ENCODE measurements at places on chromosomes 3 and 15.
A peak's percentile ranks its signal among the peaks of the same experiment; 100 is the strongest.

GRCh38 chr15:85488997-85489396 is 108.6 kb downstream of the AKAP13 start:
- DNase-seq, result no peak

DNA sequence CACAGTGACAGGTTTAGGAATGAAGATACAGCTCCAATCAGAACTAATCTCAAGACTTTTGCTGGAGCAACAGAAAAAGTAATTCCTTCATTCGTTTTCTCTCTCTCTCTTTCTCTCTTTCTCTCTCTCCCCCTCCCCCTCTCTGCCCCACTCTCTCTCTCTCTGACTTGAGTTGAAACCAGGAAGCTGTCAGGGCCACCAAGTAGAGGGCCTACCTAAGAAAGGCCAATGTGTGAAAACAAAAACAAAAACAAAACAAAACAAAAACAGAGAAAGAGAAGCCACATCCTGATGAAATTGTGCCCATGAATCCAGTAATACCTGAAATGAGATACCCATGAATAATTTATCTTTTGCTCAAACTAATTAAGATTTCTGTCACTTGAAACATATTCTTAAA is 72.9 kb downstream of the ATP8B4 start:
- no peak for DNase-seq

GRCh38 chr3:68706536-68706935 is 225.8 kb downstream of the TAFA4 start:
- peak; percentile 0 for DNase-seq

DNA sequence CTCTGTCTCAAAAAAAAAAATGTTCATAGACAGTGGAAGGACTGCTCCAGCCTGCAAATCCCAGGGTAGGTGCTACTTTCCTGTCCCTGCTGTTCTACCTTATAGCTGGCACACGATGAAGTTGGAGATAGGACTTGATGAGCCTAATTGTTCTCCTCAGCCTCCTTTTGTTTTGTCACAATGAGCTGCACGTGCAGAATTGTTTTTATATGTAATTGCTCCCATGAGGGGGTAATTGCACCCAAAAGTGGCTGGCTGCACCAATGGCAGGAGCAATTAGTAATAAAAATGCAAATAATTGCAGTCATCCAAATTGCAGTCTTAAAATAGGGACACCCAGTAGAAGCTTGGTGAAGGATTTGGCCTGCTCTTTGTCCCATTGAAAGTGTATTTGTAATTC is 63.0 kb upstream of the PFN2 start:
- DNase-seq, result no peak

- peak; percentile 8 for DNase-seq
Observed at GRCh38 chr15:92763459-92763858, 107.9 kb upstream of the FAM174B start.

DNA sequence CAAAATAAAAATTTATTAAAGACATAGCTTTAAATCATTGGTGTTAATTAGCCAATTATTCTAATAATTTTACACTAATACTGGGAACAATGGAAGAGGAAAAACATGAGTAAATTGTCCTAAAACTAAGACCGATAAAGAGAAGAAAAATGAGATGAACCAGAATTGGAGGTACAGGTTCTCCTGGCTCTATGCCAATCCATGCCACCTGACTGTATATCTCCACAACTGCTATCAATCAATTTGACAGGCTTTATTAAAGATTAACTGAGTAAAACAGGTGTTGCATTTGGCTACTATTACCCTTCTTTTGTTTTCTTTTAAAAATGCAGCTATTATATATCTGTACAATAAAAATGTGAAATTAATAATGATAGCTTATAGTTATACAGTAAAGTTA is 850.0 kb downstream of the CADM2 start:
- DNase-seq, result no peak

DNA sequence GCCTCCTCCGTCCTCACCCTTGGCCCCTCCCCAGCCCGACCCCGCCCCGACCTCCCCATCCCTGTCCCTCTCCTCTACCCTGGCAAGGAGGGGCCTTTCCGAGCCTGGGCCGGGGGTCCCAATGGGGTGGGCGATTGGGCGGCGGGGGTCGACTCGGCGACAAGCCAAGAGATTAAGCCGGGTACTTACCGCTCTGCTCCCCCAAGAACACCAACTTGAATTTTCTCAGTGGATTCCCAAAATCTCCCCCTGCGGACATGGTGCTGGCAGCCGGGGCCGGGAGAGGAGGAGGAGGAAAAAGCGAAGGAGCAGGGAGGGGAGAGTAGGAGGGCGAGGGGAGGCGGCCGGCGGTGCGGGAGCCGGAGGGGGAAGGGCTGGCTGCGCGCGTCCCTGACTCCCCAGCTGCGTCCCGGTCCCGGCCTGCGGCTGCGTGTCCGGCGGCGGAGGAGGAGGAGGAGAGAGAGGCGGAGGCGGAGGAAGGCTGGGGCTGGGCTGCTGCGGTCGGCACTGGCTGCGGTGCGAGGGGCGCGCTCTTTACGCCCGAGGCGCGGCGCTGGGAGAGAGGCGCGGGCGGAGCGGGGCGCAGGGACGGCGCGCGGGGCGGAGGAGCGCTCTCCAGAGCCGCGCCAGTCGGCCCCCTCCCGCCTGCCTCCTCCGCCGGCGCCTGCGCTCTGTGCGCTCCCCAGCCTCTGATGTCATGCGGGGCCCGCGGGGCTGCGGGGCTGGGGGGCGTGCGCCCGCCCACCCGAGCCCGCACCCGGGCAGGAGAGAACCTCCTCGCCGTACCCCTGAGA is at the start of gene RAB6B:
Gene RAB6B, minus strand, starts transcription at position 675 of the 794 bp plus-strand sequence. Its CDS starts 416 bp downstream, at position 259.
- no peak for DNase-seq

DNA sequence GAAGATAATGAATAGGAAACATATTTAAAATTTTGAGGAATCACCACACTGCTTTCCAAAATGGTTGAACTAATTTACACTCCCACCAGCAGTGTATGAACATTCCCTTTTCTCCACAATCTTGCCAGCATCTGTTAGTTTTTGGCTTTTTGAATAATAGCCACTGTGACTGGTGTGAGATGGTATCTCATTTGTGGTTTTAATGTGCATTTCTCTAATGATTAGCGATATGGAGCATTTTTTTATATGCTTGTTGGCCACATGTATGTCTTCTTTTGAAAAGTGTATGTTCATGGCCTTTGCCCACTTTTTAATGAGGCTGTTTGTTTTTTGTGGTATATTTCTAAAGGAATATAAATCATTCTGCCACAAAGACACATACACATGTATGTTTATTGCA is 166.3 kb downstream of the NECTIN3 start:
- no peak for DNase-seq

- DNase-seq, result no peak
Observed at GRCh38 chr15:65226221-65226620, 14.9 kb upstream of the CILP start.

DNA sequence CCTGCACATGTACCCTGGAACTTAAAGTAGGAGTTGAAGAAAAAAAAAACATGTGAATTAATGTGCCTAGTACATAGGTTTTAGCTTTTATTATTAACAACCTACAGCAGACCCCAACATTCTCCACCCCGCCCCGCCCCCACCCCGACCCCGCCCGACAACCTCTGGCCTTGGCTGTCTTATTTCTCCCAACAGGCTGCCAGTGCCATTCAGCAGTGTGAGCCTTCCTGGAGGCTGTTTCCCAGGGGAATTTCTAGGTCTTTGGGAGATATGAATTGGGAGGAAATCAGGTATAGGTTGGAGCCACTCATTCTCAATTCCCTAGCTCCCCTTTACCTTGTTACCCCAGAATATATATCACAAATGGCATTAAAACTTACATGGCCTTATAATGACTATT is 8.3 kb upstream of the MLF1 start:
- no peak for DNase-seq

DNA sequence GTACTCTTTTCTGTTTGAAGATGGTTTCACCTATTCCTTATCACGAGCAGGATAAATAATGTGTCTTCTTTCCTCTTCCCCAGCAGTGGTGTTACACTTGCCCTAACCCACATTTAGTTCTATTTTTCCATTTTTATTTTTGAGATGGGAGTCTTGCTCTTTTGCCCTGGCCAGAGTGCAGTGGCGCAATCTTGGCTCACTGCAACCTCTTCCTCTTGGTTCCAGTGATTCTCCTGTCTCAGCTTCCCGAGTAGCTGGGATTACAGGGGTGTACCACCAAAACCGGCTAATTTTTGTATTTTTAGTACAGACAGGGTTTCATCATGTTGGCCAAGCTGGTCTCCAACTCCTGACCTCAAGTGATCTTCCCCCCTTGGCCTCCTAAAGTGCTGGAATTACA is 372.4 kb downstream of the FOXP1 start:
- DNase-seq, result no peak

DNA sequence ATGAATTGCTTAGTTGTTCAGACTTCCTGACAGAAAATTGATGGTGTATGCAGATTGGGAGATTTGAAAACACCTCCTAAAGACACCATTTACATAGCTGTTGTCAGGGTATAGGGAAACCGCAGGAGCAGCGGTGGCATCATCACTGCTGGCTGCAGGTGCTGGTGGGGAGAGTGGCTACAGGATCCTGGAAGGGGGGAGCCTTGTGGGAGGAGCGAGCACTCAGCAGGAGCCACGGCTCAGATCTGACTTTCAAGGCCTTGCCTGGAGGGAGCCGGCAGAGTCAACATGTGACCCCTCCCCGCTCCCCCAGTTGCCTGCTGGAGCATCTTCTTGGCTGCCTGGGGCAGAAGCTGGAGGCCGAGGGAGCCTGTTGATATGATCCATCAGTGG is 26.1 kb downstream of the EDEM1 start:
- DNase-seq, result no peak

DNA sequence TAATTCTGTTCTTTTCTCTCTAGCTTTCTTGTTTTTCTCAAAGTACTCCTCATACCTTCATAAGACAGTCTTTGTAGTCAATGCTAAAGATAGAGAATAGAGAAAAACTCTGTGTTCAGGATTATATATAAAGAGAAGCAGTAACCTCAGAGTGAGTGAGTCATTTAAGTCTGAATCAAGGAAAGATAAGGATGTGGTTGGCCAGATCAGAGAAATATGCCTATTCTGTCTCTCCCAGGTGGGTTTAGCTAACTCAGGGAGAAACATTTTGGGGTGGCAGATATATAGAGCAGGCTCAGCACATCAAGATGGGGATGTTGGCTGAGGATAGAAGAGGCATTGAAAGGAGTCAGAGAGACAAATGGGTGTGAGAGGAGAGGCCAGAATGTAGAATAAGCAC is 31.4 kb downstream of the GTF2E1 start:
- DNase-seq, result no peak

- DNase-seq, result no peak
Observed at GRCh38 chr3:100032243-100032642, 82.1 kb downstream of the FILIP1L start.

DNA sequence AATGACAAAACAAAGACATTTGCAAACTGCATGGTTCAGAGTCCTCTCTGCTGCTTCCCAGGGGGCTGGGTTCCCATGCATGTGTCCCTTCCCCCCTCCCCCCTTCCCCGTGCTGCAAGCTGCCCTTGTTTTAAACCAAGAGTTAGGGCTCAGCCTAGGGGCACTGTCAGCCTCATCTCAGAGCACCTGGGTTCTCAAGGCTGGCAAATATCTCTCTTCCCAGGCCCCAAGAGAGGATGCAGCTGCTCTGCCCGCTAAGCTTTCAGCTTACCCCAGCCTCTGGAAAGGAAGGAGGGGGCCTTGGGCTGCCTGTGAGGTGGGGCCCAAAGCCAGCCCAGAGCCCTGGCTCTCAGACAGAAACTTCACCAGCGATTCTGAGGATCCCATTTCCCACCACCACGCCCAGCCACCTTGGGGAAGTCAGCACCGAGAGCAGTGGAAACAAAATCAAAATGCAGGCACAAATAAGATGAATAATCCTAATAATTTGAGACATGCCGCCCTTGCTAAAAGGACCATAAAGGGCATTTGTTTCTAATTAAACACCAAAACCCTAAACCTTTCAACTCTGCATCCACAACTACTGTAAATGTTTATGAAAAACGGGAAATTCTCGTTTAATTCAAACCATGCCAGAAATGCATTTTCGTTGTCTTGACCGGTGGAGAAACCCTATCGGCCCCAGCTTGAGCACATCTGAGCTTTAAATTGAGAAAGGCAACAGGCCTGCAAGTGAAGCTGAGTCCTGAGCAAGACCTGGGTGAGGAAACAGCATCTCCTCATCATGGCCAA is 67.7 kb upstream of the WNT5A start:
- no peak for DNase-seq

DNA sequence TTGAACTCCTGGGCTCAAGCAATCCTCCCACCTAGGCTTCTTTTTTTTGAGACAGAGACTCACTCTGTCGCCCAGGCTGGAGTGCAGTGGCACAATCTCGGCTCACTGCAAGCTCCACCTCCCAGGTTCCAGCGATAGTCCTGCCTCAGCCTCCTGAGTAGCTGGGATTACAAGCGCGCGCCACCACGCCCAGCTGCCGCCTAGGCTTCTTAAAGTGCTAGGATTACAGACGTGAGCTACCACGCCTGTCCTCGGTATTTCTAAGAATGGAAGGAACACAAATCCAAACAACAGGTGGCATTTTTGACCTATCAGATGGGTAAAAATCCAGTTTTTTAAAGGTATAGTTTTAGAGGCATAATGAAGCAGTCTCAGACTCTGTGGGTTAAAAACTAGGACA is 113.8 kb downstream of the ANP32A start:
- no peak for DNase-seq

DNA sequence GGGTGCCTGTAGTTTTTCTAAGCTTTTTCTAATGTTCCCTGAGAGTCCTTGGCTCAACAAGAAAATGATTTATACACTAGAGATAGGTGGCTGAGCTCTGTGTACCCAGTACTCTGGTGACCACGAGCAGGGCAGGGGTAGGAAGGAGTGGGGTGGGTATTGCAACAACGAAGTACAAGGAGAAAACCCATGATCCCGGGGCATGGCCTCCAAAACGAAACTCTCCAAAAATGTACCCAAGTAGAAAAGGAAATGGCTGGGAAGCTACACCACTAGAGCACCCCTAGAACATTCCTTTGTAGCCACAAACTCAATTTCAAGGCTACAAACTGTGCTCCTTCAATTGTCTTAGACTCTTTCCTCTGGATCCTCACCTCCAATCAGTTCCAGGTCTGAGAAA is 138.9 kb downstream of the DUT start:
- DNase-seq, result no peak

- no peak for DNase-seq
Observed at GRCh38 chr3:117651246-117651645, 941.7 kb downstream of the TUSC7 start.

- DNase-seq, result peak; percentile 51
Observed at GRCh38 chr15:41417418-41418195, 712 bp downstream of the RTF1 start.

- DNase-seq, result no peak
Observed at GRCh38 chr3:195065142-195065863, 205.7 kb downstream of the XXYLT1 start.

GRCh38 chr3:129358772-129359371 is 69.6 kb downstream of the EFCAB12 start:
- no peak for DNase-seq
